ENCODE measurements at places on chromosomes 16 and 17. TPM values are rescaled to one million over a fixed set of nuclear protein-coding genes. Genes with fewer than 3 reads are reported as not detected.

GRCh38 chr17:70171159-70171558, 1.8 kb downstream of the KCNJ2 start:
- no peaks in the 10 kb centered on the region for H3K36me3 ChIP-seq
- H3K27me3 ChIP-seq = peaks cover 59% of the 10 kb centered on the region
- no peak overlapping the region for H3K27ac ChIP-seq

Gene NTN1
- 17.0 TPM for total RNA-seq

Gene SLC7A6
- 47.2 TPM for total RNA-seq

GRCh38 chr16:84863481-84863814, 43.7 kb downstream of the CRISPLD2 start:
- no peaks in the 10 kb centered on the region for H3K27me3 ChIP-seq
- no peaks in the 10 kb centered on the region for H3K36me3 ChIP-seq
- no peak overlapping the region for H3K4me3 ChIP-seq
- no peak for DNase-seq
- H3K27ac ChIP-seq = no peak overlapping the region
- no peaks in the 10 kb centered on the region for H3K4me1 ChIP-seq

- no peak overlapping the region for H3K27ac ChIP-seq
- H3K4me1 ChIP-seq = no peaks in the 10 kb centered on the region
- H3K27me3 ChIP-seq = no peaks in the 10 kb centered on the region
- DNase-seq = no peak
These were observed 20.5 kb upstream of the CACNA1H start for GRCh38 chr16:1132431-1132830.

GRCh38 chr16:25874196-25874595, 182.4 kb downstream of the HS3ST4 start:
- H3K27ac ChIP-seq = no peak overlapping the region
- no peaks in the 10 kb centered on the region for H3K36me3 ChIP-seq
- H3K4me1 ChIP-seq = no peaks in the 10 kb centered on the region
- no peaks in the 10 kb centered on the region for H3K27me3 ChIP-seq
- H3K4me3 ChIP-seq = no peak overlapping the region

Gene CFAP52
- total RNA-seq = 0.51 TPM

DNA sequence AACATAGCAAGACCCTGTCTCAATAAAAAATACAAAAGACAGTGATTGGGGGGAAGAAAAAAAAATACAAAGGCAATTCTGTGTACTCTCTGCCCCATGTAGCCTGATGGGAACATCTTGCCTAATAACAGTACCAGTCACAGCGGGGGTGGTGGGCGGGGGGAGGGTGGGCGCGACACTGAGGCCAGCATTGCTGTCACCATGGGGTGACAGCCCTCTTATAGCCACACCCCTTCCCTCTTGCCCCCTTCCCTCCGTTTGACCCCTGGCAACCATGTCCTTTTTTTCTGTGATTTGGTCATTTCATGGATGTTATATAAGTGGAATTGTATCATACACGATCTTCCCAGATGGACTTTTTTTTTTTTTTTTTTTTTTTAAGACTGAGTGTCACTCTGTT, 80.9 kb downstream of the DNAH17 start:
- no peak overlapping the region for H3K4me3 ChIP-seq
- H3K36me3 ChIP-seq = no peaks in the 10 kb centered on the region
- peak; percentile 24 for DNase-seq
- H3K27ac ChIP-seq = no peak overlapping the region
- no peaks in the 10 kb centered on the region for H3K4me1 ChIP-seq

DNA sequence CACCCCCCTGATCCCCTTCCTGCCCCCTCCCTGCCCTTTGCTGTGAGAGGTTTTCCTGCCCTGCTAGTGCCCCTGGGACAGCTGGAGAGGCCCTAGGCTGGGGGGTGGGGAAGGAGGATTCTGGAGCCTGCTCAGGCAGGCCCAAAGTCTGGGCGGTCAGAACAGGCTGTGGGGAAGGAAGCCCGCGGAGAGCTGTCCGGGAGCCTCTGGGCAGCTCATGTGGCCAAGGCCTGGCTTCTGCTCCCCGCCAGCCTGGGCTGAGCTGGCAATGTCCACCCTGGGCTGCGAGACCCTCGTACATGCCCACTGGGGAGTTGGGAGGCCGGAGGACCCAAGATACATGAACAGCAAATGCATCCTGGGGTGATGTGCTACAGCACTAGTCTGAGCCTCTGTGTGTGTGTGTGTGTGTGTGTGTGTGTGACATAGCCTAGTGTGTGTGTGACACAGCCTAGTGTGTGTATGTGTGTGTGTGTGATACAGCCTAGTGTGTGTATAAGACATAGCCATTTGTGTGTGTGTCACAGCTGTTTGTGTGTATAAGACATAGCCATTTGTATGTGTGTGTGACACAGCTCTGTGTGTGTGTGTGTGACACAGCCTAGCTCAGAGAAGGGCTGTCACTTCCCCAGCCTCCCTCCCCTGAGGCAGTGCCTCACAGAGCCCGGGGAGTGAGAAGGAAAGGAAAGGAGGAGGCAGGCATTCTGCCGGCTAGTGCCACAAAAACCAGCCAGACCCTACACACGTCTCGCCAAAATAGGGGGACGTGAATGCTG, 201.4 kb upstream of the CIBAR2 start:
- no peaks in the 10 kb centered on the region for H3K36me3 ChIP-seq
- no peaks in the 10 kb centered on the region for H3K27me3 ChIP-seq
- no peak overlapping the region for H3K4me3 ChIP-seq

GRCh38 chr16:24463196-24463945, 76.0 kb upstream of the RBBP6 start:
- DNase-seq = peak; percentile 54
- H3K4me1 ChIP-seq = peaks cover 4% of the 10 kb centered on the region
- H3K27ac ChIP-seq = no peak overlapping the region
- H3K36me3 ChIP-seq = no peaks in the 10 kb centered on the region
- H3K27me3 ChIP-seq = no peaks in the 10 kb centered on the region

DNA sequence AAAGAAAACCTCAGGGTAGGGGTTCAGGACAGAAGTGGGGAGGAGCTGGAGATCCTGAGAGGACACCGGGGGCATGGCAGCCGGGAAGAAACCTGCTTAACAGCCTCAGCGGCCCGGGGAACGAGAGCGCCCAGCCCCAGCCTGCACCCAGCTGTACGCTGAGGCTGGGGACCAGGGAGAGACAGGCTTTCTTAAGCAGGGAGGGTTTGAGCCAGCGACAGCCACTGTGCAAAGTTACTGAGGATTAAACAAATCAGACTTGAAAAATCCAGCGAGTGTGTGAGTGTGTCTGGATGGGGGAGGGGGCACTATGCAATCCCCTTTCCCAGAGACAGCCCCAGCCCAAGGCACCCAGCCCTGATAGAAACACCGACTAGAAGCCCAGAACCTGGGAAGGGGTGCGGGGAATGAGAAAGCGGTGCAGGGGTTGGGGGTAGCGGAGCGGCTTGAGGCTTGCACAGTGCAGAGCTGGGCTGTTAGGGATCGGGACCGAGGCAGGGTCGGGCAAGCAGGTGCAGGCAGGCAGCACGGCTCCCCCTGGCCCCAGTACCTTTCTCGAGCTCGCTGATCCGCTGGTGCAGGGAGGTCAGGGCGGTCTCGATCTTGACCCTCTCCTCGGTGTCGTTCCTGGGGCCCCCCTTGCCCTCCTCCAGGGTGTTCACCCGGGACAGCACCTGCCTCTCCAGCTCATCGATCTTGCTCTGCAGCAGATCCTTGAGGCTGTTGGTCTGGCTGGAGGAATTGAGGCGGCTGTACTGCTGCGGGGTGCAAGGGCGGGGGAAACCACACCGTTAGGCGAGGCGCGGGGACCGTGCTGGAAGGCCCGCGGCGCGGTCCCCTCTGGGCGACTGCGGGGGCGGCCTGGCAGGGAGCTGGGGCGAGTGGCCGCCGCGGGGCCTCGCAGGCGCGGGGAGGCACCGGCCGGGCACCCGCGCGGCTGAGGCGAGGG, 1.2 kb downstream of the NPTX1 start:
- no peak overlapping the region for H3K27ac ChIP-seq
- H3K36me3 ChIP-seq = no peaks in the 10 kb centered on the region
- peaks cover 99% of the 10 kb centered on the region for H3K27me3 ChIP-seq
- peaks cover 8% of the 10 kb centered on the region for H3K4me1 ChIP-seq
- no peak overlapping the region for H3K4me3 ChIP-seq
- peak; percentile 80 for DNase-seq

DNA sequence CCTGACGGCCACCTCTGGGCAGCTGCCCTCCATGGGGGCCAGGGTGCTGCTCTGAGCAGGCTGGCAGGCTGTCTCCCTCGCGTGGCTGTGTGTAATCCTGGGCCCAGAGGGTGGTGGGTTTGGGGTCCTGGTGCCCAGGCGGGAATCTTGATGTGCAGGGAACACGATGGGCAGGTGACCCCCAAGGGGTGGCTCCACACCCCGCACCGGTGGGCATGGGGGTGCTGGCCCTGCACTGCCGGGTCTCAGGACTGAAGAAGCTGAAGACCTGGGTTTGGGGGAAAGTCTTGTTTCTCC, 8.6 kb downstream of the CHMP6 start:
- H3K4me1 ChIP-seq = no peaks in the 10 kb centered on the region
- no peak overlapping the region for H3K4me3 ChIP-seq
- H3K36me3 ChIP-seq = peaks cover 30% of the 10 kb centered on the region

Gene ACLY
- total RNA-seq = 304 TPM

DNA sequence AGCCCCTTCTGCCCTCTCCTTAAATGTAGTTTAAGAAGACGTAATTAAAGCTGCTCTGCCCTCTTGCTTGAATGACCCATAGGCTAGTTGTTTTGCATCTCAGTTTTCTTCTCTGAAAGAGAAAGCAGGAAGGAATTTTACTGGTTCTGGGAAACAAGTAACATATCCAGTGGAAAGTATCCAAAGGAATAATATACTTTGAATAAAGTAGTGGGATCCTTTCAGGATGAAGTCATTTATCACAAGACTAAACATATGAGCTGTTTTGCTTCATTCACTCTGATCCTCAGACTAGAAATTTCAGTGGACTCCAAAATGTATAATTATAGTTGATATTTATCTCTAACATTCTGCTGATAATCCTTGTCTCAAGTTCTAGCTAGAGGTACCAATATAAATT, 1297.6 kb upstream of the GOT2 start:
- no peak for DNase-seq
- no peak overlapping the region for H3K27ac ChIP-seq
- no peaks in the 10 kb centered on the region for H3K36me3 ChIP-seq
- no peak overlapping the region for H3K4me3 ChIP-seq
- H3K4me1 ChIP-seq = no peaks in the 10 kb centered on the region

GRCh38 chr17:31917065-31917529, 15.6 kb upstream of the UTP6 start:
- DNase-seq = no peak
- H3K27ac ChIP-seq = no peak overlapping the region
- H3K36me3 ChIP-seq = no peaks in the 10 kb centered on the region

DNA sequence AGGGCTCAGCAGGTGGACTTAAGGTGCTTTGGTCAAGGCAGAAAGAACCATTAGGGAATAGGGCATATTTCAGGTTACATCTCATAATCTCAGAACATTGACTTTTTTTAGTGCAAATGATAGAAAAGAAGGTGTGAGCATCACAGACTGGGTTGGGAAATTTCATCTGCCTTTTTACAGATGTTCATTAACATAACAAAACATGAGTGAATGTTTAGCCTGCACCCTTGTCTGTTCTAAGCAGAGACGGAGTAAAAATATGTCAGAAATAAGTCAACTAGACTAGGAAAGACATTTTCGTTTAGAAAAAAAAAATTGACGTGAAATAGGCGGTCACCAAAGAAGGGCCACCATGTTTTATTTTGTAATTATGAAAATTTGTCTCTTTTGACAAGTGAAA, 127.5 kb upstream of the CDH13 start:
- H3K36me3 ChIP-seq = no peaks in the 10 kb centered on the region
- H3K4me3 ChIP-seq = no peak overlapping the region
- DNase-seq = no peak
- H3K4me1 ChIP-seq = peaks cover 9% of the 10 kb centered on the region
- no peak overlapping the region for H3K27ac ChIP-seq
